Activated T-helper 1 cell treated with anti-CD3 and anti-CD28 coated beads, Interleukin-12 subunit alpha, Interleukin-12 subunit beta, Interleukin-2, Interleukin-4 antibody, amounts not matched to agents 30 ng/mL and 10 ng/mL and 1 ng/mL, durations not matched to agents 14 hours and 24 hours and 36 hours (primary cell): ENCODE measurements at places on chromosomes 7 and 10. TPM values are rescaled to one million over a fixed set of nuclear protein-coding genes. Genes with fewer than 3 reads are reported as not detected.

GRCh38 chr10:59027975-59028655 is 148.3 kb upstream of the PHYHIPL start:
- DNase-seq, result no peak

GRCh38 chr7:132044247-132044646 is 487.8 kb upstream of the PODXL start:
- no peak for DNase-seq

GRCh38 chr7:86953219-86953618 is 106.2 kb downstream of the ELAPOR2 start:
- DNase-seq, result no peak

DNA sequence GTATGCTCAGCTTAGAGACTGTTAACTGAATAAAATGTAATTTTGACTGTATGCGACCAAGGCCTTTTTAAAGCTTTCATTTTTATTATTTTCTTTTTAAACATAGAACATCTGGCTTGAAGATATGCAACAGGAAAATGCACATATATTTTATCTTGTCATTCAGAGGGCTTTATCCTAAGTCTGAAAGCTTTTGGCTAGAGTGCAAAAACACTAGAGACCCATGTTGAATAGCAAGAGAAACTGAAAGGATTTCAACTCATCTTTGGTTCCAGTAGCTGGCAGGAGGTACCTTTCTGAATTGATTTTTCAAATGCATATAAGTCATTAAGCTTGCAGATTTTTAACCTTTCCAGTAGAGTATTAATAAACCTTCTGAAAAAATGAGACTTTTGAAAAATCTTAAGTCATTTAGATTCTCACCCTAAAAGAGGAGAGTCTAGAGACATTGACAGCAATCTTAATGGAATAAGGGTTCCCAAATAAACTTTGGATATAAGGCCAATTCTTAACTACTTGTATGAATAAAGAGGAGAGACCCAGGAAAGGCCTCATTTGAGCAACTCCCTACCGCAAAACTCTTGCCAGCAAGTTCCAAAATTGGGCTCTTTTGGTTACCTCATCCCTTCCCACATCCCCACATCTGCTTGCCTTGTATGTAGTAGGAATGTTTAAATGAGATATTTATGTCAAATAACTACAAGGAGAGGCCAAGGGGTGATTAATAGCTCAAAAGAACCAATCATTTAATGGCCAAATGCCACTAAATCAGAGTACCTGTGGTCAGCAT is 454.4 kb downstream of the HTR7 start:
- DNase-seq, result no peak

DNA sequence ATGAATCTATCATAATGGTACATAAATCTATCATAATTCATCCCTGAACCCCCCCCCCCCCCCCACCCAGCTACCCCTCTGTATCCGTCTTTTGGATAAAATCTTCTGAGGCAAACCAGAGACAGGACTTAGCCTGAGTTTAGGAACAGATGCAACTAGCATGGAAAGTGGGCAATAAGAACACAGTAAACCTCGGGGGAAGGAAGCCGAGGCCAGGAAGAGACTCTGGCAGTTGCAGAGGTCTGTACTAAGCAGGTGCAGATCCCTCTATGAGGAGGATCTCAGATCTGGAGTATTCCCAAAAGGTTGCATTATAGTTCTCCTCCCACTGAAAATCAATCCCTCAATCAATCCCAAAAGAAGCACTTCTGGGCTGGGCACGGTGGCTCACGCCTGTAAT is 87.2 kb downstream of the EBF3 start:
- no peak for DNase-seq

GRCh38 chr10:5356302-5356763 is 8.4 kb upstream of the UCN3 start:
- no peak for DNase-seq

GRCh38 chr7:115724400-115725056 is 306.0 kb downstream of the TFEC start:
- DNase-seq, result no peak

GRCh38 chr10:9535744-9536143 is 1481.3 kb downstream of the GATA3 start:
- DNase-seq, result no peak

DNA sequence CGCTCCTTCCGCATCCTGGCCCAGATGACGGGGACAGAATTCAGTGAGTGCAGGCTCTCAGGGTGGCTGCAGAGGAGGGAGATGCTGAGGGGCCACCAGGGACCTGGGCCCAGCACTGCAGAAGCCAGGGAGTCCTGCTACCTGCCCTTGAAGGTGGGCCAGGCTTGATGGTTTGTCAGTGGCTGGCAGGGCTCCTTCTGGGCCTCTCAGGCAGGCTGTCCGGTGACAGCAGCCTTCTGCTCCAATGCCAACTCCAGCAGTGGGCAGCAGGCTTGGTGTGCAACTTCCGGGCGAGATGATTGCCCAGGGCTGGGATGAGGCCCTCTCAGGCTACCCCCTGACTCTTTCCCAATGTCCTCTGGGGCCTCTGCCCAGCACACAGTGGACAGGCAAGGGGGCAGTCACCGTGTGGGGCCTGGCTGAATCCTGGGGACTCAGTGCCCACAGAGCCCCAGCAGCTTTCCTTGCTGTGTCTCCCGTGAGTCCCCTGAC is 23.8 kb downstream of the LDB3 start:
- DNase-seq, result no peak

DNA sequence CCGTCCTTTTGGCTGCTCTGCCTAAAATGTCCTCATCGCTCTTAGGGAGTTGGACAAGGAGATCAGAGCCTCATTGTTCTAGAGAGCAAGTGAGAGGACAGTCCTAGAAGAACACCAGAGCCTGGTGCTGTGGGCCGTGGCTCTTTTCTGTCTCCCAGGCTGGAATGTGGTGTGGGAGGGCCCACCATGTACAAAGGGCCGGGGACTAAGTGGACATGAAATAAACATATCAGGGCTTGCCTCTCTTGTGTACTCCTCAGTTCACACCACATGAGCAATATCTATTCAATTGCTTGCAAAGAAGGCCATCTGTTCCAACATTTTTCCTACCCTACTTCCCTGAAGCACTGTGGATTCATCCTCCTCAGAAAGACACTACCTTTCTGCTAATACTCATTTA is 510.4 kb downstream of the SUGCT start:
- DNase-seq, result no peak

GRCh38 chr7:133183969-133184368 is 68.9 kb upstream of the EXOC4 start:
- DNase-seq, result no peak

GRCh38 chr7:33446551-33446950 is 317.2 kb downstream of the BBS9 start:
- no peak for DNase-seq

DNA sequence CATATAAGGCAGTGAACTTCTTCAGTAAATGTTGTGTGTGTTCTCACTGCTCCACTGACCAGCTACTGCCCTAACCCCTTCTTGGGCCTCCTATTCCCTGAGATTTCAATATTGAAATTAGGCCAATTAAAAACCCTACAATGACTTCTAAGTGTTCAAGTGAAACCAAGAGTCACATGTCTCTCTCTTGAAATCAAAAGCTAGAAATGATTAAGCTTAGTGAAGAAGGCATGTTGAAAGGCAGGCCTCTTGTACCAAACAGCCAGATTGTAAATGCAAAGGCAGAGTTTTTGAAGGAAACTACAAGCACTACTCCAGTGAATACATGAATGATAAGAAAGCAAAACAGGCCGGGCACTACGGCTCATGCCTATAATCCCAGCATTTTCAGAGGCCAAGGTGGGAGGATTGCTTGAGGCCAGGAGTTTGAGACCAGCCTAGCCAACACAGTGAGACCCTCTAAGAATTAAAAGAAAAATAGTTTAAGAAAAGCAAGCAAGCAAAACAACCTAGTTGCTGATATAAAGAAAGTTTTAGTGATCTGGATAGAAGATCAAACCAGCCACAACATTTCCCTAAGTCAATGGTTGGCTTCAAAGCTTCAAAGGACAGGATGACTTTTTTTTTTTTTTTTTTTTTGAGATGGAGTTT is 22.3 kb downstream of the BRAF start:
- DNase-seq, result no peak

GRCh38 chr7:299628-300027 is 9.7 kb downstream of the FOXL3 start:
- DNase-seq, result no peak

GRCh38 chr10:69801434-69802315 is at the start of gene COL13A1:
TSS of gene COL13A1 (plus strand) at chr10:69801906. CDS start at chr10:69802424, 518 bp downstream.
- no peak for DNase-seq

- no peak for DNase-seq
Observed at GRCh38 chr10:49600781-49601400, 9.2 kb upstream of the SLC18A3 start.

GRCh38 chr10:58488921-58489320 is 23.8 kb upstream of the BICC1 start:
- DNase-seq, result no peak

- DNase-seq, result no peak
Observed at GRCh38 chr10:96697438-96697837, 22.9 kb downstream of the PIK3AP1 start.

DNA sequence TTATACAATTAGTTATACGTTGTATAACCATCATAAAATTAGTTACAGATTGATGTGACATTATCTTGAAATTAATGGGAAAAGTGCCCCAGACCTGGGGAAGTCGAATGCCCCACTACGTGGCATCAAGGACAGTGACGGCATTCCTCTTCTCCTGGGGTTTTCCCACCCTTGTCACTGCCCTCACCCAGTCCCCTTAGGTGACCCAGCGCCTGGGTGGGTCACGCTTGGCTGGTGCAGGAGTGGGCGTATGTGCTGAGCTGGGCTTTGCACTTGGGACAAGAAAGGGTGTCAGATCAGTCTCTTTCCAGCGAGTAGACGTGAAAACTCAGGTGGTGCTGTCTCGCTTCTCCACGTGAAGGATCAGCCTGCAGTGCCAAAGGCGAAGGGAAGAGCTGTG is 7.6 kb downstream of the FOXK1 start:
- DNase-seq, result no peak

GRCh38 chr7:265192-265997 is 24.6 kb upstream of the FOXL3 start:
- no peak for DNase-seq

- DNase-seq, result peak; percentile 65
Observed at GRCh38 chr10:79242620-79243152, 104.6 kb upstream of the PPIF start.

DNA sequence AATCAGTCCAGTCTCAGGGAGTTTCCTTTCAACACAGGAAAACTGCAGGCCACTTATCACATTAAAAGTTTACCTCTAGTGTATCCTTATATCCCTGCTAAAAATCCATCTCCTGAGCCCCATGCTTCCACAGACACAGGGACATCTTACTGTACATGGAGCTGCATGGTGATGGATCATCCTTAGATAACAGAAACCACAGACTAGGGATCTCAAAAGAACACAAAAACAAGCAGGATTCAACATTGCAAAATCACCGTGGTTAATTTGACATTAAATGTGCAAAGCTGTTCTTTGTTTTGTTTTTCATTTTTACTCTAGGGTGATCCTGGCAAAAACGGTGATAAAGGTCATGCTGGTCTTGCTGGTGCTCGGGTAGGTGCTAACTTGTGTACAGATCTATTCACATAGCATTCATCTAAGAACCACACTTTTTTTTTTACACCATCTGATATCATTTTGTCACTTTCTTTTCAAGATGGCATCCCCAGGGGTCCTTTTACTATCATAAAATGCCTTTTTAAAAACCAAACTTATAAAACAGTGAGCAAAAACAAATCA is 18.1 kb downstream of the COL1A2 start:
- no peak for DNase-seq

GRCh38 chr10:1155791-1156615 is 99.8 kb downstream of the WDR37 start:
- DNase-seq, result no peak

DNA sequence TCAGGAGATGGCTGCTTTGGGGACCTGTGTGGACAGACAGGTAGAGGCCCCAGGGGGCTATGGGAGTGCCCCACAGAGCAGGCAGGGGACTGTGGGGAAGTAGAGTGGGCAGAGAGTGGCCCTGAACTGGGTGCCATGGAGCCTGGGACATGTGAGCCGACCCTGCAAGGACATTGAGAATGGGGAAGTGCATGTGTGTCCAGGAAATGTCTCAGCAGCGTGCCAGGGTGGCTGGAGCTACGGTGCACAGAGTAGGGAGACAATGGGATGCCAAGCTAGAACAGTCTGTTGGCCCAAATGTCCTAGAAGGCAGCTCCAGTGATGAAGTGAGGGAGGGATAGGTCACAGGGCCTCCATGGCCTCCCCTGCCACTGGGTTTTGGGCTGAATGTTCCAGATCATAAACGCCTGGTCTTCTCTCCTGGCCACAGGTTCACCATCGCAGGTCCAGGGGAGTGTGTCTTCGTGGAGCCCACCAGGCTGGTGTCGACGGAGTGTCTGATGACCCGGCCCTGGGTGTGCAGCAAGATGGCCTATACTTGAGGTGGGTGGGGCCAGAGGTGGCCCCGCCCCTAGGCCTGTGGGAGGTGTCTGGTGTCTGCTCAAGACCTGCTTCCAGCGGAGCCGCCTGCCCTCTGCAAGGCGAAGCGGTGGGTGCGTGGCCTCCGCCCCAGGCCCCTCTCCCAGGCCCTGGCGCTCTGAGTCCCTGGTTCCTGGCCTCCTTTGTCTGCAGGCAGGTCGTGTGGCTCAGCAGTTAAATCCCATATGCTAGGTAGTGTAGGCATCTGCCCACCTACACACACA is 20.5 kb downstream of the CLEC2L start:
- no peak for DNase-seq

DNA sequence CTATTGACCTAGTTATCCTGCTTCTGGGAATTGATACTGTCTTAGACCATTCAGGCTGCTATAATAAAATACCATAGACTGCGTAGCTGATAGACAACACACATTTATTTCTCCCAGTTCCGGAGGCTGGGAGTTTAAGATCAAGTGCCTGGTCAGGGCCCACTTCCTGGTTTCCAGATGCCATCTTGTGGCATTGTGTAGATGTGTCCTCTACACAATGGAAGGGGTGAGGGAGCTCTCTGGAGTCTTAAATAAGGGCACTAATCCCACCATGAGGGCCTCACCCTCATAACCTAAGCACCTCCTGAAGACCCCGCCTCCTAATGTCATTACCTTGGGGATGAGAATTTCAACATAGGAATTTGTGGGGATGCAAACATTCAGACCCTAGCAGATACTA is 62.4 kb downstream of the SLC35B4 start:
- no peak for DNase-seq

DDX56 gene
- total RNA-seq, result 165 and 166 TPM in 2 replicates

PDE6C gene
- total RNA-seq, result not detected in 2 replicates

GBX1 gene
- not detected in 2 replicates for total RNA-seq

CALML3 gene
- not detected in 2 replicates for total RNA-seq

EIF4EBP2 gene
- total RNA-seq, result 36.6 and 37.7 TPM in 2 replicates

EGR2 gene
- 268 and 282 TPM in 2 replicates for total RNA-seq

FAM180A gene
- total RNA-seq, result not detected in 2 replicates

GNB2 gene
- total RNA-seq, result 218 and 221 TPM in 2 replicates
